ENCODE measurements at places on chromosomes 2 and 18. TPM values are rescaled to one million over a fixed set of nuclear protein-coding genes. Genes with fewer than 3 reads are reported as not detected.

NPHP1 gene
- total RNA-seq: 12.9 TPM

B3GNT7 gene
- total RNA-seq: 9.0 TPM

MALL gene
- total RNA-seq: 2.5 TPM

GPR148 gene
- total RNA-seq: not detected

CDK5R2 gene
- total RNA-seq: 13.4 TPM

UGT1A6 gene
- total RNA-seq: not detected
